NCI-H1092 treated with DMSO at 0.1 percent for 48 hours (cell line): ENCODE measurements at places on chromosomes 3 and 15.

- no peak for DNase-seq
Measured at GRCh38 chr15:58669108-58669507, 80.4 kb downstream of the ADAM10 start.

DNA sequence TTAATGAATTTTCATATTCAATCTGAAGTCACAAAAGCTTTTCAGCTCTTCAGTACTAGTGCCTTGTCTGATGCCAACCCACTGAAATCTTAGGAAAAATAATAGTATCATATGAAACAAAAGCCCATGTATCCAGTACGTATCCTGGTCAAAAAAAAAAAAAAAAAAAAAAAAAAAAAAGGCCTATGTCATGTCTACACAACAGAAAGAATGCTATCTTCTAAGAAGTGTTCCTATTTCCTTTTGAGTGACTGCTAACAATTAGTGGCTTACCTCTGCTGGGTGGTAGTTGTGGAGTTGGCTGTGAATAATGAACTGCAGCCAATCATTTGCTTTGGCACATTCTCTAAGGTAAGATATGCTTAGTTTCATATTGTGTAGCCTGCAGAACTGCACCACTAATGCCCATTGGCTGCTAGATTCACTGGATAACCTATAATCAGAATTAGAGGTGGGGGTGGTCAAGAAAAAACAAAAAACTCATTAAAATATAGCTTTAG lies 59.6 kb downstream of the EIF3J start:
- DNase-seq: no peak

DNA sequence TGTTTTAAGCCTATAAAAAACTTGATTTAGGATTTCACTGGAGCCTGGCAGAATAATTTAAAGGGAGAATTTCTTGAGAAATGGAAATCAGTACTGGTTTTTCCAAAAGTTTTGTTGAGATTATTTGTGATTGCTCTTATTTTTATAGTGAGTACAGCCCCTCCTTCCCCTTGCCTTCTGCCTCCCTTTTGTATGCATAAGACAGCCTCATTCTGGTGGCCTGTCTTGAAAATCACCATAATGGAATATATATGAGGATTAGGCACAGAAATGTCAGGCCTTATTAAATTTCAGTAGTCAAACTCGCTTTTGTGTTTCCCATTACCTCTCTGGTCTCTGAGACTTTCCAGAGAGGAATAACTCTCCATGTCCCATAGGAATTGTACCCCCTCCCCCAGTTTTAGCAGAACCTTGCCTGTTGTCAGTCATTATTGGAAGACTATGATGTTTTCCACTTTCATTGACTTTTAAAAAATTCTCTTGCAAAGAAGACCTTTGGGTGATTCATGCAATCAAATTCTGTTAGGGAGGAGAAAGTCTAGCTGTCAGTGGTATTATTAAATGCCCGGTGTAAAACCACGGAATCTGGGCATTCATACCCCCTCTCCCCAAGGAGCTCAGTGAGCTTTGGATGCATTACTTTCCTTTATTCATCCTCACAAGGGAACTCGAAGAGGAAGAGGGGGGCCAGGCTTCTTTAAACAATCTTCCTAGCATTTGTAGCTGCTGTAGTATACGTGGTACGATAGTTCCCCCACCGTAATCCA lies 171.6 kb upstream of the TSC22D2 start:
- DNase-seq: no peak

DNA sequence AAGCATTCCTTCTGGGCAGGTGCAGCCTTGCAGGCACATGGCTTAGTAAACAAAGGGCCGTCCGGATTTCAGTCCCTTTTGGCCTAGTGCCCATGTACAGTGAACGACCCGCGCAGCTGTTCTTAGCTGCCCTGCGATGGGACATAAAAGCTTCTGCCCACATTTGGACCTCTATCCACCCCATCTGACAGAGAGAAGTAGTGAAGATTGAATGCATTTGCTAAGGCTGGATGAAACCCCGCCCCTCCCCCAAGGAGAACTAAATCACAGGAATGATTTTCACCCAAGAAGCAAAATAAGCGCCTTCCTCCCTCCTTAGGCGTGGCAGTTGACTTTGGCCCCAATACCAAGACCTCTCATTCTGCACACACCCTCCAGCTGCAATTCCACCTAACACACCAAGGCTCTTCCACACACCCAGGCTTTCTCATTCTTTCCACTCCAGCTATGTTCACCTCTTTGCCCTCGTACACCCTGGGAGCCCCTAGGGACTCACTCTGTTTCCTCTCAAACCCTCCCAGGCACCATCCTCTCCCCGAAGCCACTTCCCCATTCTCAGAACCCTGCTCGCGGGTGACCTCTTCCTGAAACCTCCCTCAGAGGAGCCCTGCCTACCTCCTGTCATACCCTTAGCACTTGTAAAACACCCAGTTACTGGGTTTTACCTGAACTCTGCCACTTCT lies 14.1 kb upstream of the HRH1 start:
- DNase-seq: peak; percentile 30

DNA sequence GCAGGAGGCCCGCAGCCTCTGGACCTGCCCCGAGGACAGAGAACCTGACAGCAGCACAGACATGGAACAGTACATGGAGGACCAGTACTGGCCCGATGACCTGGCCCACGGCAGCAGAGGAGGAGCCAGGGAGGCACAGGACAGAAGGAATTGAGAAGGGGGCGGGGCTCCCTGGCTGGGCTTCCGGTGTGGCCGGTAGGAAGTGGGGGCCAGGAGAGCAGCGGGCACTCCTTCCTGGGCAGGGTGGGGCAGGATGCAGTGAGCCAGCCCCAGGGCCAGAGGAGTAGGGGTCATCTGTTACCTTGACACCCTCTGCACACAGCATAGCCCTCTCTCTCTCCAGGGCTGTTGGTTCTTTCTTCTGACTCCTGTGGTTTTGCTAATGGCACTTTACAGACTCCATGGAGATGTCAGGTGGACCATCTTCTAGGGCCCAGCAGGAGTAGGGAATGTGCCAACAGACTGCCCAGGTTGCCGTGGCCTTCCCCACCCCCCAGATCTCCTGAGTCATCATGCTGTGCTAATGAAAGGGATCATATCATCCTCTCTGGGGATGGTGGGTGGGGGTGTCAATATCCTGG lies 8.6 kb upstream of the ISG20 start:
- DNase-seq: no peak

DNA sequence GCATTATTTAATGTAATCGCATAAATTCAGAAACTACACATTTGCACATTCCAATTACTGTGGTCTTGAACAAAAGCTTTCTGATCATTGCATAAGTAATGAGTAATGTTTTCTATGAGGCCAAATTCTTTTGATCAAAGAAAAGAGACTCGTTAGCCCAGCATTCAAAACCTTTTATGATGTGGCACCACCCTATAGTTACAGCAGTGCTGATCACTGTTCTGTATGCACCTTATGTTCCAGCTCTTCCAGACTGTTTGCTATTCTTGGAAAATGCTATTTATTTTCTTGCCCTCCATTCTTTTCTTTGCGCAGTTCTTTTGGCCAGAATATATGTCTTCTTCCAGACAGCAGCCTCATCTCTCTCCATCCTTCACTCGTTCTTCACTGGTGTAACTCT lies 42.3 kb downstream of the MAP3K13 start:
- DNase-seq: no peak

DNA sequence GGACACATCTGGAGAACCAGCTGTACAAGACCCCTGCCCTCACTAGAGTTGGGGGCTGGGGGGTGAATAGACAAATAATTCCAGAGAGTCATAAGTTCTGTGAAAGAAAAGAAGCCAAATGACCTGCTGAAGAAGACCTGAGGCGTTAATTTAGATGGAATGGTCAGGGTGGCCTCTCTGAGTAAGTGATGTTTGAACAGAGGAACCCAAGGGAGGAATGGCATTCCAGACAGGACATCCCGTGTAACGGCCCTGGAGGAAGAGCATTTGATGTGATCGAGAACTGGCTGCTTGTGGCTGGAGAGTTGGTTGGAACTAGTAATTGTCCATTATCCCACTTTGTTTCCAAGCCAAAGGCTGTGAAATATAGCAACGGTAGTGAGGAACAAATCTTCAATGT lies 1.7 kb downstream of the NR2C2 start:
- no peak for DNase-seq

DNA sequence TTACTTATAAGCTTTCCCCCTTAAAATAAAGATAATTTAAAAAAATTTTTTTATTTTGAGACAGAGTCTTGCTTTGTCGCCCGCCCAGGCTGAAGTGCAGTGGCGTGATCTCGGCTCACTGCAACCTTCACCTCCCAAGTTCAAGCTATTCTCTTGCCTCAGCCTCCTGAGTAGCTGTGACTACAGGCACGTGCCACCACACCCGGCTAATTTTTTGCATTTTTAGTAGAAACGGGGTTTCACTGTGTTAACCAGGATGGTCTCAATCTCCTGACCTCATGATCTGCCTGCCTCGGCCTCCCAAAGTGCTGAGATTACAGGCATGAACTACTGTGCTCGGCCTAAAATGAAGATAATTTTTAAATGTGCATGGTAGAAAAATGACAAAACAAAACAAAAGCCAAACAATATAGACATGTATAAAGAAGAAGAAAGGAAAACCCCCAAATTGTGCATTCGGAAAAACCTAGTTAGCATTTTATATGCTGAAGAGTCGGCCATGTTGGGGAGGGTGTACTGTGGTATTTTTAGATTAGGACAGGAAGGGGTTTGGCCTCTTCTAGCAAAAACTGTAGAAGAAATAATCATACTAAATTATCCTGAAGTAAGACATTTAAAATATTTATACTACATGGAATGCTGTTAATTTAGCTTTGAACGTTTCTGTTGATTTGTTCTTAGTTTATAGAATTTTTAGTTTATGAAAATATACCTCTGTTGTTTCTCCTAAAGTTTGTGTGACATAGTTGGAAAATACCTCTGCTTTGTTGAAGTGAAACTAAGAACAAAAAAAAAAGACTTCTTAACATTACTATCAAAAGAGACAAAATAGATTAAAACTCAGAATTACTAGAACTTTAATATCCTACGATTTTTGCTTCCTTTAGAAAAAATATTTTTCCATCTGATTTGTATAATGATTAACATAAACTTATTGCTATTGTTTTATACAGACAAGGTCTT lies 7.4 kb downstream of the APPL1 start:
- no peak for DNase-seq

DNA sequence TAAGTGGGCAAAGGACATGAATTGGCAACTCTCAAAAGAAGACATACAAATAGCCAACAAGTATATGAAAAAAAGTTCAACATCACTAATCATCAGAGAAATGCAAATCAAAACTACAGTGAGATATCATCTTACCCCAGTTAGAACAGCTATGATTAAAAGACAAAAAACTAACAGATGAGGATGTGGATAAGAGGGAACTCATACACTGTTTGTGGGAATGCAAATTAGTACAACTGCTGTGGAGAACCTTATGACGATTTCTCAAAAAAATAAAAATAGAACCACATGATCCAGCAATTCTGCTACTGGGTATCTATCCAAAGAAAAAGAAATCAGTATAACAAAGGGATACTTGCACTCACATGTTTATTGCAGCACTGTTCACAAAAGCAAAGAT lies 28.6 kb downstream of the NEK10 start:
- no peak for DNase-seq
